Erythroblast (primary cell): ENCODE measurements at places on chromosomes 7 and 10.

DNA sequence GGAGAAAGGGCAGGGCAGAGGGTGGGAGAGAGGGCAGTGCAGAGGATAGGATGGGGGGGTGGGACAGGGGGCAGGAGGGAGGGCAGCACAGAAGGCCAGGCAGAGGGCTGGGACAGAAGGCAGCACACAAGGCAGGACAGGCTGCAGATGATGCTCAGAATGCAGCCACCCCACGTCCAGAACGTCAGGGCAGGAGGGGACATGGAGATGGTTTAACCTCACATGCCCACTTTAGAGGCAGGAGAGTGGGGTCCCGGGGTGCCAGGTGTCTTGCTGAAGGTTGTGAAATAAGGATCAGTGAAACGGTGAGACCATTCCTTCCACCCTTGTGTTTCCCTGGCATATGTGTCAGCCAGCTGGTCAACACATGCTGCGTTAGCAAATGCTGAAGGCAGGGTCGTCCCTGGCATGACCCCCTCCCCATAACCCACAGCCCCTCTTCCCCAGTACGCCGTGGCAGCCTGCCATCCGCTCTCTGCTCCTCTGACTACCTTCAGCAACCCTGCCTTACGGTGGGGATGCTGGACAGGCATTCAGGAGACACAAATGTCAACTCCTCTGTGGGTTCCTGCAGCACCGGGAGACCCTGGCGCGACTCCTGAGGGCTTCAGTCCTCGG lies 592.1 kb downstream of the DNAJB6 start:
- no peak for DNase-seq

- DNase-seq, result no peak
Measured at GRCh38 chr7:154693661-154694060, 309.3 kb downstream of the PAXIP1 start.

- no peak for DNase-seq
Measured at GRCh38 chr7:97847791-97848190, 24.4 kb downstream of the ASNS start.

GRCh38 chr10:58334817-58335305 lies at the start of gene UBE2D1:
UBE2D1 (plus strand) TSS chr10:58335006; CDS start chr10:58335202, 196 bp downstream.
- peak; percentile 79 for DNase-seq

- DNase-seq, result peak; percentile 82
Measured at GRCh38 chr7:149147752-149148653, 750 bp downstream of the ZNF398 start.

- DNase-seq, result no peak
Measured at GRCh38 chr10:79222186-79222585, 125.1 kb upstream of the PPIF start.

GRCh38 chr10:114975091-114975490 lies 37.1 kb downstream of the TRUB1 start:
- no peak for DNase-seq

- DNase-seq, result peak; percentile 1
Measured at GRCh38 chr7:82429408-82429807, 14.2 kb downstream of the CACNA2D1 start.

GRCh38 chr7:74025146-74025545 lies 2.8 kb upstream of the ELN start:
- no peak for DNase-seq
